Activated naive CD4-positive, alpha-beta T cell treated with anti-CD3 and anti-CD28 coated beads for 36 hours (primary cell): ENCODE measurements at places on chromosomes 7 and 10.
A peak's percentile ranks its signal among the peaks of the same experiment; 100 is the strongest.

GRCh38 chr7:836429-836828 is 4.2 kb downstream of the SUN1 start:
- DNase-seq: no peak

- DNase-seq: no peak
These were observed 163.9 kb downstream of the CACNB2 start for GRCh38 chr10:18303851-18304801.

DNA sequence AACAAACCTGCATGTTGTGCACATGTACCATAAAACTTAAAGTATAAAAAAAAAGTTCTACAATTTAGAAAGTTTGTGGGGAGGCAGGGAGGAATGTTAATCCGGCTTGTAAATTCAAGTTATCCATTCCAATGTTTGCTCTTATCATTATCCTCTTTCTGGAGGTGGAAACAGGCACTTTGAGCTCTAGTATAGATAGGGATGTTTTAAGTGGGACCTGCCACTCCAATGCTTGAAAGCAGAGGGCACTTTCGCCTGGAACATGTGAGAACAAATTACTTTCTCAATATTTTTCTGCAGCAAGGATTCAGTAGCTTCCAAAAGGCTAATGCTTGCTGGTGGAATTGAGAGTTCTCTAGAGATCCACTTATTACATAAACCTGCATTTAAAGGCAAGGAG is 45.6 kb downstream of the FEZF1 start:
- no peak for DNase-seq

- no peak for DNase-seq
These were observed 112.3 kb downstream of the SPDYE5 start for GRCh38 chr7:75604408-75604807.

GRCh38 chr7:139776486-139777132 is 1.2 kb downstream of the HIPK2 start:
- DNase-seq: peak; percentile 29

- no peak for DNase-seq
These were observed 177.3 kb upstream of the TNS3 start for GRCh38 chr7:47759056-47759706.

GRCh38 chr7:2162959-2163358 is 69.8 kb downstream of the MAD1L1 start:
- no peak for DNase-seq

- DNase-seq: no peak
These were observed 56.8 kb upstream of the LANCL2 start for GRCh38 chr7:55308186-55308929.

- DNase-seq: no peak
These were observed 20.8 kb upstream of the ERVW-1 start for GRCh38 chr7:92498557-92498956.

- no peak for DNase-seq
These were observed 157.4 kb upstream of the MAGI2 start for GRCh38 chr7:79610748-79611304.

- peak; percentile 17 for DNase-seq
These were observed 557 bp downstream of the CYTH3 start for GRCh38 chr7:6271694-6272440.

GRCh38 chr10:59799421-59799820 is 46.2 kb upstream of the MRLN start:
- no peak for DNase-seq

- no peak for DNase-seq
These were observed 34.0 kb downstream of the SVIL start for GRCh38 chr10:29600821-29601220.

GRCh38 chr7:36929791-36930190 is 205.5 kb upstream of the AOAH start:
- DNase-seq: no peak

- DNase-seq: no peak
These were observed 26.9 kb upstream of the ABCA13 start for GRCh38 chr7:48144291-48144768.

- DNase-seq: no peak
These were observed 374.8 kb upstream of the AKR1E2 start for GRCh38 chr10:4450981-4451908.

- DNase-seq: no peak
These were observed 175.4 kb downstream of the ARID5B start for GRCh38 chr10:62076891-62077290.

DNA sequence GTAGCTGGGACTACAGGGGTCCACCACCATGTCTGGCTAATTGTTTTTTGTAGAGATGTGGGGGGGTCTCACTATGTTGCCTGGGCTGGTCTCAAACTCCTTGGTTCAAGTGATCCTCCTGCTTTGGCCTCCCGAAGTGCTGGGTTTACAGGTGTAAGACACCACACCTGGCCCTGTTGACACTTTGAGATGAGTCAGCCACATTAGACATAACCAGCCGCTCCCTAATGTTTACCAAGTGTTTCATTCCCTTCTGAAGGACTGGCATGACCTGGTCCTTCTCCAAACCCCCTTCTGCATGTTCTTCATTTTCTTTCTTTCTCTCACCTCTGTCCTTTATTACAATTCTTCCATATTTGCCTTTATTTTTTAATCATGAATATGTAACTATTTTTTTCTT is 67.8 kb downstream of the TAF3 start:
- no peak for DNase-seq

DNA sequence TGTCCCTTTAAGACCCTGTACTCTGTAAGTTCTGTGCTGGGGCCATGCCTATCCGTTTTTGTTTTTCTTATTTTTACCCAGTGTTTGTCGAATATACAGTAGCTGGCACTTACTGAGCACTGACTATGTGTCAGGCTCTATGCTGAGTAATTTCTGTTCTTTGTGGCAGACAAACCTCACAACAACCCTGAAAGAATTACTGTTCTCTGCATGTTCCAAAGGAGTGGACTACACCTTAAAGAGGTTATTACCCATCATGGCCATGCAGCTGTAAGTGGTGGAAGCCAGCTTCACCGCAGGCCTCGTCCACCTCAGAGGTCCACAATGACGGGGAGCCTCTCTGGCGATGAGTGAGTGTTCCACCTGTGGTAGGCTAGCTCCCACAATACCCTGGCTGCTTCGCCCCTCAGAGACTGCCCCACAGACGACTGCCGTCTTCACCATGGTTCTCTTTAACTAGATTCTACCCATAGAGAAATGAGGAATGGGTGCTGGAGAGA is 30.1 kb upstream of the RBM20 start:
- DNase-seq: no peak

GRCh38 chr7:118312966-118313365 is 88.5 kb downstream of the ANKRD7 start:
- DNase-seq: no peak

GRCh38 chr7:144508702-144509101 is 105.2 kb upstream of the NOBOX start:
- no peak for DNase-seq

GRCh38 chr10:131625041-131625440 is 275.8 kb upstream of the PPP2R2D start:
- DNase-seq: no peak

DNA sequence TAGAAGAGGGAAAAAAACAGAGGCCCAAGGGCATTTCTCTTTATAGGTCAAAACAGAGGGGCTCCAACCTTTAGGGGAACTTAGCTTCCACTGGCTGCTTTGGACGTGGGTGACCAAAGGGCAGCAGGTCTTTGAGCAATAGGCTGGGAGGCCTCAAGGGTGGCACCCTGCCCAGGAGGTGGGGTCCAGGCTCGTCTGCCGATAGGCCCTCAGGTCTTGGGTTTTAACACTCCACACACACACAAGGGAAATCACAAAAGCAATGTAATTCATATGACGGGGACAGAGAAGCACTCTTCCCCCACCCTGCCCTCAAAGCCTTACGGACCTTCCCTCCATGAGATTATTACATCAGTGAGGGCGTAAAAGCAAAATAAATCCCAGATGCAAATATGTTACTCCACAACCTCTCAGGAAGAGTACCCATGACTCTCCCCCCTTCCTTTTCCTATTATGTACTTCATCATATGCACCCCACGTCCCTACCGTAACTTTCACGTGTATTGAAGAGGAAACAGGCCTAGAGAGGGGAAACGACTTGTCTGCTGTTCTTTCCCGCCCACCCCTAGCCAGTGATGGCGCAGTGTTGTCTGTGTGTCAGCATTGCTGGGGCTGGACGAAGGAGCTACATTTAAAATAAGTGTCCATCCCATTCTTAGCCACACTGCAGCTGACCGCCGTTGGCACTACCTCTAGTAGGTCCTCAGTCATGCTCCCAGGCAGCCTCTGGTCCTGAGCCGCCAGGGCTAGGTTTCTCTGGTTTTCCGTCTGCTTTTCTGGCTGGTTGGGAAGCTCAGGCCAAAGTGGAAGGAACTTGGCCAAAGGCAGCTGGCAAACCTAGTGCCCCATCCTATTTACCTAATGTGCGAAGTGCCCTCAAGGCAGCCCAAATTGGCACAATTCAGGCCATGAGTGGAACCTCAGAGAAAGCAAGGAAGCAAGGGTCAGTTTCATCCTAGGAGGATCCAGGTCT is 2.1 kb downstream of the PCBD1 start:
- no peak for DNase-seq

- no peak for DNase-seq
These were observed 328.3 kb downstream of the BICC1 start for GRCh38 chr10:58840840-58841435.

GRCh38 chr10:128422190-128422589 is 296.0 kb upstream of the MKI67 start:
- DNase-seq: no peak

GRCh38 chr7:80128918-80129317 is 5.7 kb upstream of the GNAI1 start:
- no peak for DNase-seq

DNA sequence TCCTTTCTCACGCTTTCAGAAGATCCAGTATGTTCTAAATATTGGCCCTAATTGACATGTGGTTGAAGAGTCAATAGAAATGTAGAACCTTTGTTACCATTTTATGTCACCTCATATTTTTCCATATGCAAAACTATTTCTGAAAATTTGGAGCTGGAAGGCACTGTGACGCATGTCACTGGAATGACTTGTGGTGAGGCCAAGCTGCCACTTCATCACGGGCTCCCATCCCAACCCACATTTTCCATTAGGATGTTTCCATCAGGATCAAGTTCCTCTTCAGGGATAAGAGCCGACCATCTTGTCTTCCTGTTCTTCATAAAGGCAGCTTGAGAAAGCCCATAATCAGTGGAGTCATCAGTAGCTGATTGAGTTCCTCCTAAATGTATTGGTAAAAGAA is 1241.7 kb downstream of the GATA3 start:
- no peak for DNase-seq

DNA sequence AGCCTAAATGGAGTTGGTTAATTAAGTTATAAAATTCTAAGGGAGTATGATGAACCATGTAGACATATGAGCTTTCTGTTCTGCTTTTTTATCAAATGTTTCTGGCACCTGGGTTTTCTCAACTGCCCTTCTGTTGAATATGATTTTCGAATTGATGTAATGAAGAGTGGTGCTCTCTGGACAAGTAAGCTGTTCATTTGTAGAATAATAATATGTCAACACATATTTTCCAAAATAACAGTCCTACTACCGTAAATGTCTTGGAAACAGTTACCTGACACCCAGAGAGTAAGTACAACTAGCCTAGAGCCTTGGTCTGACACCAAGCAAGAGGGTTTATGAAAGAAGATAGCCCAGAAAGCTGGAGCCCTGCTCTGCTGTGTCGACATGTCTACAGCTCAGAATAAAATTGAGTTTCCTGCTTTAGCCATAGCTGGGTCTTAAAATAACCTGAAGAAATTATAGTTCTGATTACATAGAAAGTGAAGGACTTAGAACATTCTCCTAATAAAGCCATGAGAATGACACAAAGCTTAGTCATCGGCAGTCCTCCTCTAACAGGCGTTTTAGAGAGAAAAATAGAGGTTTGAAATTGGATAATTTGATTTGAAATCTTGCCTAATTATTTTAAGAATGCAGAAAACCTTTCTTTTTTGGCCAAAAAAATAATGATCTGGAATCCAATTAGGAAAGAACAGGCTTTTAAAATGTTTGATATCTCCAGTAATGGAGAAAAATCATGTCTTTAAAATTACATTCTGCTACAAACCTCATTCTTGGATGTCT is 25.1 kb downstream of the HDAC9 start:
- no peak for DNase-seq

- DNase-seq: no peak
These were observed 292.6 kb downstream of the PARD3 start for GRCh38 chr10:34522546-34522945.

- DNase-seq: no peak
These were observed 128.8 kb downstream of the PTPRN2 start for GRCh38 chr7:158458716-158459282.

GRCh38 chr7:151590071-151590849 is 70.6 kb upstream of the RHEB start:
- DNase-seq: no peak

DNA sequence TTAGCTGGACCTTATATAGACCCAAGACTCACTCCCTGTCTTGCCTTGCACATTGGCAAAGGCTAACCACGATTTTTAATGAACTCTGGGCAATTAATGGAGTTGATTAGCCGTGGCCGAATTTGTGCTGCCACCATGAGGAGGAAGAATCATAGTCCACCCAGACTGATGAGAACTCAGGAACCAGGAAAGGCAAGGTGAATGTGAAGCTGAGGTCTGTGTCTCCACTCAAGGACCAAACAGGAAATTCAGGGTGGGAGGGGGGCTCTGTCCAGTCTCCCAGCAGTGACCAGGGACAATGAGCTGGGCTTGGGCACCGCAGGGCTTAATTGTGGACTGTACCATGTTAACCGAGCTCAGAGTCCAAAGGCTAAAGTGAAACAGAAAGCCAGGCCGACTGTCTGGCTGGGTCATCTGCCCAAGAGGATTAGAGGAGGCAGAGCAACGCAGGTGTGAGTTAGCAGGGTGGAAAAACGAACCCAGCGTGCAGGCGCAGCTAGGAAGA is 127.0 kb upstream of the JCAD start:
- DNase-seq: no peak

DNA sequence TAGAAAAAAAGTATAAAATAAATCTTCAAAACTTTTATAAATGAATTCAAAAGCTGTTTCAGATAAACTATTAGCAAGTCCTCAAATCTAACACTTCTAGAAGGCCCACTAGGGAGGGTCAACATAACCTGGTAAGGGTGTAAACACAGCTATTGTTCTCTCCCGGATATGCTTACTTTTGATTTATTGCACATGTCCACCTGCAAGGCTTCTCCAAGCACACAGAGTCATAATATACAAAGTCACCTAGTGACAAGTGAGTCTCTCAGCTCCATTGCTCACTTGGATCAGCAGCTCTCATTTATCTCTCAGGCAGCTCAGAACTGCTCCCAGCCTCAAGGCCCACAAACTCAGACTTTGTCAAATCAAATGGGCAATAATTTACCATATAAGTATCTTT is 44.0 kb upstream of the COL1A2 start:
- DNase-seq: no peak

DNA sequence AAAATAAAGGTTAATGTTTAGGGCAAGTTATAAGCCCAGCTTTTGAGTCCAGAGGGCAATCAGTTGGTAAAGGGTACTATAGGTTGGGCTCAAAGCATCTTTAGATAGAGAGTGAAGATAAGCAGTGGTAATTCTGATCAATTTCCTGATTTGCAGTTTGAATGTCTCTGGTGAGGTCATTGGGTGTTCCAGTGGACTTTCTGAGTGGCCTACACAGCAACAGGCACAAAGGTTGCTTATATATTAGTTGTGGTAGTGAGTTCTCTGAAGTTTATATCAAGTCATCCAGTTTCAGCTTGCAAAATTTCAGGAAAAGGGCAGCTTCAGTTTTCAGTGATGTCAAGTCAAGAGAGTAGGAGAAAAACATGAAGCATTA is 29.1 kb downstream of the GIMAP5 start:
- no peak for DNase-seq
